ENCODE measurements at places on chromosomes 2 and 18. TPM values are rescaled to one million over a fixed set of nuclear protein-coding genes. Genes with fewer than 3 reads are reported as not detected.

PGAP1 gene
- total RNA-seq: 175 TPM

BCL2L11 gene
- total RNA-seq: 20.0 TPM

LONRF2 gene
- 1.3 TPM for total RNA-seq

C2orf72 gene
- total RNA-seq: 0.42 TPM

ATP8B1 gene
- 0.07 TPM for total RNA-seq

TXNDC2 gene
- total RNA-seq: not detected

ITPRIPL1 gene
- total RNA-seq: 0.56 TPM

DNAH6 gene
- total RNA-seq: 0.86 TPM

RAPGEF4 gene
- total RNA-seq: 8.7 TPM

FRZB gene
- 2.2 TPM for total RNA-seq

SPR gene
- total RNA-seq: 1.7 TPM

MAB21L4 gene
- total RNA-seq: not detected

STAM2 gene
- 25.1 TPM for total RNA-seq

DNA sequence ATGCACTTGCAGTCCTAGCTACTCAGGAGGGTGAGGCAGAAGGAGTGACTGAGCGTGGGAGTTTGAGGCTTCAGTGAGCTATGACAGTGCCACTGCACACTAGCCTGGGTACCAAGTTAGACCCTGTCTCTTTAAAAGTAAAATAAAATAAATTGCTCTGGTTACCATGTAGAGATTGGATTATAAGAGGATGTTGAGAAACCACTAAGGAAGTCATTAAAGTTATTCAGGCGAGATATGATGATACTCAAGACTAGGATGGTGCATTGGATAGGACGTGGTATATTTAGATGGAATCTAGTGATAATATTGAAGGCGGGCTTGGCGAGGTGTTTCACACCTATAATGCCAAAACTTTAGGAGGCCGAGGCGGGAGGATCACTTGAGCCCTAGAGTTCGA is 50.6 kb downstream of the BMPR2 start:
- DNase-seq: no peak

- no peak for DNase-seq
Measured at GRCh38 chr2:43088143-43089073, 138.0 kb downstream of the ZFP36L2 start.

DNA sequence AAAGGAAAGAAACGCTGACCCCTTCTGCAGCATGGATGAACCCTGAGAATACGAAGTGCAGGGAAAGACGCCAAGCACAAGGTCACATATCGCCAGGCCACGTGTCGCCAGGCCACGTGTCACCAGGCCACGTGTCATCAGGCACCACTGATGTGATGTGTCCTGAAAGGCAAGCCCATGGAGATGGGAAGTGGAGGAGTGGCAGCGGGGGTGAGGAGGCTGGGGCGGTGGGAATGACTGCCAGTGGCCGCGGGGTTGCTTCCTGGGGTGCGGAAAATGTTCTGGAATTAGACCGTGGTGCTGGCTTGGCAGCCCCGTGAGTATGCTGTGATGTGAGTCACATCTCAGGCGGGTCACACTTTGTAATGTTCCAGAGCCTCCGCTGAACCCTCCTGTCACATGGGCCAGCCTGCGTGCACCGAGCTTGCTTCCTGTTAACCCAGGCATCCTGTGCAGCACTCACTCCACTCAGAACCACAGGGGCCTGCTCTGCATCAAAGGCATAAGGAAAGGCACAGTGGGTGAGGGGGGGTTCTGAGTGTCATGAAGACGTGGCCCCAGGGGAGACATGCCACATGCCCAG is 39.0 kb downstream of the SLC66A2 start:
- no peak for DNase-seq

DNA sequence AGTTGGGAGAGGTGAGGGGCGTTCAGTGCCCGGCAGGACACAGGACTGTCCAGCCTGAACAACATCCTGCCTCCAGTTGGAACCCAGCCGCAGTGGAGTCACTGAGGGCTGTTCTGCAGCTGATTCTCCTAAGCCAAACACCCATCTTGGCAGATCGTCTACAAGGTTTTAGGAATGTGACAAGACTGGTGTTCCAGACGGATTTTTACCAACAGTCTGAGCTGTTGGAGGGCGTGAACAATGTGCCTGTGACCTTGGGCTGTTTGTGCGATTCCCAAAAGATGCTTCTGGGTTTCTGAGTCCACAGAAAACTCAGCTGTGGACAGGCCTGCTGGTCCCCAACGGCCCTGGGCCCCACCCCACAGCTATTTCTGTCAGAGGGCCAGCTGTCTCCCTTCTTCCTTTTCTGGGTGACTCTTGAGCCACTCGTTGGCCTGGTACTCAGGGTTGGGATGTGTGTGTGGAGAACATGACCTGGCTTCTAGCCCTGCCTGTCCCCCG is 5.7 kb downstream of the LRRFIP1 start:
- no peak for DNase-seq

DNA sequence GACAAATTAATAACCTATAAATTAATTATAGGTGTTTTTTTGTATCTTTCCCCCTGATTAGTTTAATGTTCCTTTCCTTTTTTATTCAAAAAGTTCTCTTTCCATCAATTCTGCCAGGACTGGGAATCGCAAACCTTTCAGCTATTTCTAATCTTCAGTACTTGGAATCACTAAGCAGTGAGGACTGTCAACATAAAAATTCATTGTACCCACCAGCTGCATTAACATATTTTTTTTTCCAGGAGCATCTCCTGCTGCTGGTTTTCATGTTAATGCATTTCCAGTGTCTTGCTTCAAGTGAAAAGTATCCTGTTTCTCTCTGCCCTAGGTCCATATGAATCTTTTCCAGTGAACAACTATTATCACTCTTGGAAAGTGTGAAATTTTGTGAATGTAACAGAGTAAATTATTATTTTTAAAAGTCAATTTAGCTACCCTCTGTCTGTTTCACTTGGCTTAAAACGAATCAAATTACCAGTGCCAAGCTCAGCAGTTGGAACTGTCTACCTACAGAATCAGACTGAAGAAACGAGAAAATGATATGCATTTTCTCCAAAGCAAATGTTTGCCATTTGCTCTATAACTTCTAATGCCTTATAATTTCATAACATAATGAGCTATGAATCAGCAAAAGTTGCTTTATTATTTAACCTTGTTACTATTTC is 804.4 kb downstream of the EPHA4 start:
- no peak for DNase-seq

GRCh38 chr2:8310557-8311455 is 371.1 kb upstream of the ID2 start:
- no peak for DNase-seq

GRCh38 chr2:47516360-47517104 is 113.6 kb downstream of the MSH2 start:
- no peak for DNase-seq

DNA sequence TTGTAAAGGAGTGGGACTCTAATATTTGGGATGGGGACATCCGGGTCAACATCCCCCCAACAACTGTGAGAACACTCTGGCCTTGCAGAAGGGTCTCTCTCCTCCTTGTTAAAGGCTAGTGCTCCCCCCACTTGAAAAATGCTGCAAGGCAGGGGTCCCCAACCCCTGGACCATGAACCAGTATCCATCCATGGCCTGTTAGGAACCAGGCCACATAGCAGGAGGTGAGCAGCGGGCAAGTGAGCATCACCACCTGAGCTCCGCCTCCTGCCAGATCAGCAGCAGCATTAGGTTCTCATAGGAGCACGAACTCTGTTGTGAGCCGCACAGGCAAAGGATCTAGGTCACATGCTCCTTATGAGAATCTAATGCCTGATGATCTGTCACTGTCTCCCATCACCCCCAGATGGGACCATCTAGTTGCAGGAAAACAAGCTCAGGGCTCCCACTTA is 243.9 kb upstream of the ID2 start:
- DNase-seq: no peak

GRCh38 chr2:127358971-127359370 is 28.8 kb downstream of the MAP3K2 start:
- DNase-seq: no peak

- no peak for DNase-seq
Measured at GRCh38 chr2:241207151-241207550, 18.7 kb downstream of the ANO7 start.

GRCh38 chr2:59787095-59787494 is 766.4 kb downstream of the BCL11A start:
- DNase-seq: no peak

- DNase-seq: no peak
Measured at GRCh38 chr2:168030862-168031624, 216.4 kb downstream of the STK39 start.

GRCh38 chr18:57748770-57749603 is 54.1 kb downstream of the ATP8B1 start:
- no peak for DNase-seq

DNA sequence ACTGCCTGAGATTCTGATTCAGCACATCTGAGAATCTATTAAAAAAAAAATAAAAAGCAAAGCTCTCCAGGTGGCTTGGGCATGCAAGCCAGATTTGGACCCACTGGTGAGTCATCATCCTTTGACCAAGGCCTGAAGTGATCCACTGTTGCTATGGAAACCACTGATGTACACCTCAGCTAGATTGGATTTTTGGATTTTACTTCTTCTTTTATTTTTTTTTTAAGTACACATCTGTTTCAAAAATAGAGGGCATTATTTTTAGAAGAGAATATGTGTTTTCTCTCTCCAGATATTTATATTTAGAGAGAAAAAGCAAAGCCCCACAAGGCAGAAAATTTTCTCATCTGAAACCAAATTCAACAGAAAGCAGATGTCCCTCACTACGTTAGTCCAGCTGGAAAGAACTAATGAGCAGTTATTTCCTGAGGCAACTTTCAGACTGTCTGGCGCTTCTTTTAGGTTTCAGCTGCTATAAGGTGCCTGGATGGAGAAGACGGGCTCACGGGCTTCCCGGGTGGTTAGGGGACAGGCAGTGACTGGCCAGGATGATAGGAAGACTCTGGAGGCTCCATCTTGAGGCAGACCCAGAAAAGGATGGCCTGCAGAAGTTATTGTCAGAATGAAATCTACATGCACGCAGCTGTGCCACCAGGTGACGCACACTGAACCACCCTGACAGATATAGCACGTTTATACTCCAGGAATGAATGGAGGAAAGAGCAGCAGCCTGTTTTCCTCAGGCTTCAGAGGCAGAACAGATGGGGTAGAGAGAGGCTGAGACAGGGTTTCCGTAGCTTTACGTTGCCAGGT is 50.5 kb downstream of the MRPL35 start:
- no peak for DNase-seq

DNA sequence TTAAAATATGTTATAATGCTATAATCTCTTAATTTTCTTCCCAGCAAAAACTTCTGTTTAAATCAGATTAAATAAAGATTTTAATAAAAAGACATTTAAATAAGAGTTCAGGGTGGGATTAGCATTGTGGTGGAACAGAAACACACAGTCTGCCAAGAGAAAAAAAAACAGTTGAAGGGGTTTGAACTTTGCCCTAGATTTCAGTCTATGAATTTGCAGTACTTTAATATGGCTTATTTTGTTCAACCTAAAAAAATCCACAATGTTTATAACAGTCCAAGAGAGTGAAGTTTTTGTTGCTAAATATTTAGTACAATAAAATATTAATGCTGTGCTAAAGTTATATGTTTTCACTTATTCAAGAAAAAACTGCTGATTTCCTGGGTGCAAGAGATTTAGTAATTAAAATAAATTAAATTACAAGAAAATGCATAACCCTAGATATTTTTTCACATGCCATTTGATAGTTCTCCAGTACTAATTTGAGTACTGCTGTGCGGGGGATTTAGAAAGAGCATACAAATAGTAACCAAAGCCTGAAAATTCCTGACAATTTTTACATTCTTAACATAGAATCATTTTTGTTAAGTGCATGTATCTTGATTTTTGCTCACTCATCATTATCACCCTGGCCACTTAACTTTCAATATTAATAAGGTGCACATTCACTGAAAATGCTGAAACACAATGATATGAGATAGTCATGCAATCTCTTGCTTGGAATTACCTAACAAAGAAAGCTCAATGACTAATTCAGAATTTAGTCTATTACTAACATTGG is 52.6 kb downstream of the SLC40A1 start:
- no peak for DNase-seq

- DNase-seq: no peak
Measured at GRCh38 chr2:181900007-181900651, 8.6 kb downstream of the ITPRID2 start.

GRCh38 chr18:36942264-36942663 is 113.3 kb downstream of the KIAA1328 start:
- no peak for DNase-seq

- no peak for DNase-seq
Measured at GRCh38 chr18:5979176-5979888, 84.0 kb upstream of the TMEM200C start.

- DNase-seq: no peak
Measured at GRCh38 chr2:5285872-5286769, 406.1 kb upstream of the SOX11 start.

GRCh38 chr2:80548469-80548868 is 243.9 kb upstream of the LRRTM1 start:
- DNase-seq: no peak

- DNase-seq: peak; percentile 64
Measured at GRCh38 chr18:32093102-32093511, 1.4 kb downstream of the RNF138 start.

- no peak for DNase-seq
Measured at GRCh38 chr18:25181581-25181980, 170.4 kb downstream of the ZNF521 start.

- DNase-seq: no peak
Measured at GRCh38 chr18:63137999-63138435, 181.6 kb downstream of the BCL2 start.

GRCh38 chr2:15448250-15448839 is 112.8 kb downstream of the NBAS start:
- no peak for DNase-seq

- no peak for DNase-seq
Measured at GRCh38 chr2:200797242-200797770, 14.4 kb upstream of the BZW1 start.

- no peak for DNase-seq
Measured at GRCh38 chr2:19519045-19519444, 160.6 kb upstream of the OSR1 start.

DNA sequence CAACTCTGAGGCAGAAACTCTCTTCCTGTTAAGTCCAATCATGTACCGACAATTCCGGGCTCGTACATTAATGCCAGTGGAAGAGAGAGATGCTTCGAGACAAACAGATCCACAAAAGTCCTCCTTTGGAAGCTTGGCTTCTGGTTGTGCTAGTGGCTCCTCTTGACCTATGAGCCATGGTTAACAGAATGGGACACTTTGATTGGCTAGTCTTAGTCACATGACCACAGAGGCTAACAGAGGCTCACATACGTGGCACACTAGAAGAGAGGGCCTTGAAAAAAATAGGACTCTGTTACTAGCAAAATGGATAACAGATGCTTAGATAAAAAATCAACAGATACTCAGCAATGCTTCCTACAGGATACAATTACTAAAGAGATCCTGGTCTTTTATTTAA is 1211.9 kb upstream of the GYPC start:
- no peak for DNase-seq

DNA sequence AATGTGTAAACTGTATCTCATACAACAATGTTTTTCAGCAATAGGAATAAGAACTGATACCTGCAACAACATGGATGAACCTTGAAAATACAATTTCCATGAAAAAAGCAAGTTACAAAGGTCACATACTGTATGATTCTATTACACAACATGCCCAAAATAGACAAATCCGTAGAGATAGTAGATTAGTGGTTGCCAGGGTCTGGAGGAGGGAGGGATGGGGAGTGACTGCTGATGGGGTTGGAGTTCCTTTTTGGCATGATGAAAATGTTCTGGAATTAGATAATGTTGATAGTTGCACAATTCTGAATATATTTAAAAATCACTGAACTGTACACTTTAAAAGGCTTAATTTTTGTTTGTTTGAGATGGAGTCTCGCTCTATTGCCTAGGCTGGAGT is 33.8 kb downstream of the UBXN4 start:
- DNase-seq: no peak

- DNase-seq: no peak
Measured at GRCh38 chr2:82169379-82169778, 1864.8 kb upstream of the LRRTM1 start.
